ENCODE measurements at places on chromosomes 11 and 22.

DNA sequence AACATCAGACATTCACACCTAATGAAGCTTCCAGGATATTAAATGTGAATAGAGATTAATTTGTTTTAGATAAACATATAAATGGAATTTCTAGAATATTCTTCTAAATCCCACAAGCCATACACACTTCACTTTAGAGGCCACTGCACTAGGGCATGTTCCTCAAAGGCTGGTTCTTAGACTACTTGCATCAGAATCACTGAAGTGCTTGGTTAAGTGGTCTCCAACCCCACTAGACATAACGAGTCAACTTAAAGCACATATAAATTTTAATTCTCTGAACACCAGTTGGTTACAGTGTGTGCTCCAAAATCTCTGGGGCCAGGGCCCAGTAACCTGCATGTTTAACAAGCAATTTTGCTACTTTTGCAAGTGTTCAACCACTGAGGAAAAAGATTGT, 7.9 kb upstream of the ALKBH8 start:
- DNase-seq = no peak

DNA sequence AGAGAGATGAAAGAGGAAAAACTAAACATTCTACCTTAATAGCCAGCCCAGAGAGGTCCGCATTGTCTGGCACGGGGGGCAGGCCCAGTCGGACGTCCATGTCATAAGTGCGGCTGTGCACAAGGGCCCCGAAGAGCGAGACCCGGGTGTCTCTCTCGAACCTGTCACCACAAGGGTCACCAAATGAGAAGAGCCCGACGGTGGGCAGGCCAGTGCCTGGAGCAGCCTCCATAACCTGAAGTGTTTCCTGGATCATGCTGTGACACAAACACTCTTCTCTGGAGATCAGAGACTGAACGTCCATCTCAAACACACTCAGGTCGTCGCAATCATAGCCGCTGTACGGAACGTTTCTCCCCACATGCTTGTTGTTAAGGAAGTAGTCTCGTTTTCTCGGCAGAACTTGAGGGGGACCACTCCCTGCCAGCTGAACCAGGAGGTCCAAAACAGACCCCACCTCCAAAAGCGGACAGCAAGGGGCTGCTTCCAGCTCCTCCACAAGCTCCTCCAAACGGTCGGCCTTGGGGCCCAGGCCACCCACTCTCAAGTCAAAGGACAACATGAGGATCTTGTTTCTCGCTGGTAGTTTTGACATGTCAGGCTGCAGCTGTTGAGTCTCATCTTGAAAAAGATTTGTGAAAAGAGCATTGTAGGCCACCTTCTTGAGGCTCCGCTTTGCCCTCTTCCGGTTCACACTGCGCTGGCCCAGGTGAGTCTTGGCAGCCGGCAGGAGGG, 971 bp downstream of the TUBGCP6 start:
- no peak for DNase-seq

DNA sequence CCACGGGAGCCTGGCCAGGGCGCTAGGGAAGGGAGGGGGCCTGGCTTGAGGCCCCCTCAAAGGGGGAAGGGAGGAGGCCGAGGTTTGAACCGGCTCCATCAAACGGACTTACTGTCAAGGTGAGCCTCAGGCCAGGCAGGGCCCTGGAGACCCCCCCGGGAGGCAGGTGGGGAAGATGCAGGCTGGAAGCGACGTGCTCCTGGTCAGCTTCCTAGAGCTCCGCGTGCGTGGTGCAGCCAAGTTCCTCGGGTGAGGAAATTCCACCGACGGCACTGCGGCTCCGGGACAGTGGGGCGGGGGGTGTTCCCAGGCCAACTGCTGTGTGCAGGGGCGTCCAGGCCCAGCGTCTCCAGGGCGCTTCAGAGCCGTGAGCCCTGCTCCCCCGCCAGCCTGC, 7.2 kb upstream of the TRABD start:
- no peak for DNase-seq

- DNase-seq = no peak
These were observed 113.9 kb downstream of the CCDC81 start for GRCh38 chr11:86488553-86488952.

DNA sequence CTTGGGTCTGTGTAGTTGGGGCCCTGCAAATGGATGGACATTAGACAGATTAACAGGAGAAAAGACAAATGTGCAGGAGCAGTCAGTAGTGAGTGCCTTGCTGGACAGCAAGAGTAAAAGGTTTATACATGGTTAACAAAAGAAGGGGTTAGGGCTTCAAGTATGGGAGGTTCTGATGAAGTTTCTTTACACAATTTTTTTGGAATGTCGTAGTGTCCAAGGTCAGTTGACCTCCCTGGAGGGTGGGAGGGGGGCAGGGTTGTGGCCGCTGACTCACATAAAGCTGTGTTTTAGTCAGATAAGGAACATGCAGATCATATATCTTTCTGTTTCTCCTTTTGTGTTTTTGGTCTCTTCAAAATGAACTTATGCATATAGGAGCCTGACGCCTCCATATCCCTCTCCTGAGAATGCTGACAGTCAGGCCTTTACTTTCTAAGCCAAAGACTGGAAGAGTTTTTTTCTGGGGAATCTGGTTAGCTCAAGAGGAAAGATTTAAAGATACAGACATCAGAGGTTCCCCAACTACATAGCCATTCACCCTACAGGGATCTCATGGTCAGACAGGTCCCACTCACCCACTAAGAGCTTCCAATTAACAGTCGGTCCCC, 134.3 kb downstream of the NECTIN1 start:
- DNase-seq = no peak

DNA sequence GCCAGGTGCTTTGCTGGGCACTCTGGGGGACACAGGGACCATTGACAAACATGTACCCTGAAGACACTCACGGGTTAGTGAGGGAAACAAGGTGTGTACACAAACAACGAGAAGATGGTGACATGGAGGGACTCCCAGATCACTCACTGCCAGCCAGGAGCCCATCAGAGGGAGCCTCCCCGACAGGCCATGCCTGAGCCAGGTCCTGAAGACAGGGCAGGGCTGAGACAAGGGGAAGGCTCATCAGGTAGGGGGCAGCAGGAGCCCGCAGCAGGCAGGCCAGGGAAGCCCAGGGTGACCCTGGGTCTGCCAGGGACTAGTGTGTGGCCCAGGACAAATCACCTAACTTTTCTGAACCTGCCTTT, 127.9 kb downstream of the BUD13 start:
- no peak for DNase-seq

GRCh38 chr22:20167643-20168322, 16.9 kb upstream of the CCDC188 start:
- no peak for DNase-seq

DNA sequence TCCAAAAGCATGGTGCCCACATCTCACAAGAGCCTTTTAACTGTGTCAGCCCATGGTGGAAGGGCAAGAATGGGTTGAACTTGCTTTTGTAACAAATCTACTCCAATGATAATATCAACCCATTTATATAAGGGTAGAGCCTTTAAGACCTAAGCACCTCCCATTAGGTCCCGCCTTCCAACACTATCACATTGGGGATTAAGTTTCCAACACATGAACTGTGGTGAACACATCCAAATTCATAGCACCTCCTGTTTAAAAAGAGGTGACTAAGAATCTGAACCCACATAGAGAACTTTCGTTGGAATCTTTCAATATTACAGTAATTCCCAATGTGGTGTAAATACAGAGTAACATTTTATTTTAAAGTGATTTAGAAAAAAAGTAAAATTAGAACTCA, 9.2 kb upstream of the CNTF start:
- DNase-seq = no peak

- DNase-seq = no peak
These were observed 61.7 kb downstream of the DGCR2 start for GRCh38 chr22:19060356-19061009.

- DNase-seq = no peak
These were observed 5.8 kb upstream of the PPIL2 start for GRCh38 chr22:21659864-21660525.

- no peak for DNase-seq
These were observed 26.4 kb upstream of the FAT3 start for GRCh38 chr11:92198268-92198667.

DNA sequence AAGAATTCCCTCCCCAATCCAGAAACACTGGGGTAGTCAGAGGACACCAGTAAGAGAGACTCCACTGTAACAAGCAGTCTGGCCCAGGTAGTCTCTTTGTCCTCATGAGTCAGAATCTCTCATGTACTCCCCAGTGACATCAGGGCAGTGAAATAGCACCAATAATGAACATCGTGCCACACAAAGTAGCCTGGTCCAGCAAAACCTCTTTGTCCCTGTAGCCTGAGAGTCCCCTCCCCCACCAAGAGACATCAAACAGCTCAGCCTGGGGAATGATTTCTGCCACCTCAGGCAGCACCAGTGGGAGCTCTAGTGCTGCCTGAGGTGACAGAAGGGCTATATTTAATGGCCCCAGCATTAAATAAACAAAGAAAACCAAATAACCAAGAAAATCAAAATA, 88.1 kb downstream of the SBF2 start:
- no peak for DNase-seq

DNA sequence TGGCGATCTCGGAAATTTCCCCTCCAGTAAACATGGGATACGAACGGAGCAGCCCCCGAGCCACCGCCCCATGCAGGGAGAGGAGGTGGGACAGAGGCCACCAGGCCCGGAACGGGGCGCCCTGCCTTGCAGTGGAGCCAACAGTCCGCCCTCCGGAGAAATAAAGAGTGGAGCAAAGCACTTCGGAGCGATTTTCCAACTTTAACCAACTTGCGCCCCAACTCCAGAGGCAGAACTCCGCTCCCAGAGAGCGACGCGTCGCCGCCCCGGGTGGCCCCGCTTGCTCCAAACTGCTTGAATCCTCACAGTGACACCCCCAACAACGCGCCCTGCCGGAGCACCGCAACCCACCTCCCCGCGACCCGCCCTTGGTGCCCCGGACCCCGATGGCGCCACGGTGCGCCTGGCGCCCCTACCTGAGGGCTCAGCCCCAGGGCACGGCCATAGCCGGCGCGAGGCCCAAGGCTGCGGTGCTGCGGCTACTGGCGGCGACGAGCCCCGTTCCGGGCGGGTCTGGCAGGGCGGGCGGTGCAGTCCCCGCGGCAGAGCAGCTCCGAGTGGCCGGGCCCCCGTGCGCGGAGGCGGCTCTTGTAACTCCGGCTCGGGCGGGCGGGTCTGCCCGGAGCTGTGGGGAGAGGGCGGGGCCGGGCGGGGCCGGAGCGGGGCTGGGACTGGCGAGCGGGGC, at the start of gene AHNAK:
Gene AHNAK (minus strand): TSS at position 563 of the 685 bp plus-strand sequence. CDS start 10,708 bp downstream, outside the sequence.
- no peak for DNase-seq

- no peak for DNase-seq
These were observed 93.2 kb downstream of the LDLRAD3 start for GRCh38 chr11:36037031-36037430.

- no peak for DNase-seq
These were observed 100.5 kb downstream of the WT1 start for GRCh38 chr11:32334822-32335221.

DNA sequence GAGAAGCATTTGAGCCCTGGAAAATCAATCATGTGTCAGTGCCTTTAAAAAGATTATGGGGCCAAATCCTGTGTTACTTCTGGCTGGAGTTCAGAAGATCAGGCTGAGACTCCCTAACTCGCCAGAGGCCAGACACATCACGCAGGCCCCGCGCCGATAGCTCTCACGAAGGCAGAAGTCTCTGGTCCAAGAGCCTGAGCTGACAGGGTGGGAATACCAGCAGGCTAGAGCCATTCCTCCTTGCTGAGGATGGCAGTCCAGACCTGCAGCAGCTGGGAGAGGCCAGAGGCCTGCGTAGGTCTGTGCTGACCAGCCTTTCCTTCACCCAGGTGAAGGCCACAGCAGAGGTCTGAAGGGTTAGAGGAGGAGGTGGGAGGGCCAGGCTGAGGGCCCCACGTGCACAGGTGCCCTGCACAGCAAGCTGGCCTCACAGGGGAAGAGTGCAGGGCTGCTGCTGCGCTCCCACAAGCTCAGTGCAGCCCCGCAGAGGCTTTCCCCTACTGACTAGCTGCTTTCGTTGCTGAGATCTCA, 52.9 kb downstream of the ST14 start:
- DNase-seq = no peak

DNA sequence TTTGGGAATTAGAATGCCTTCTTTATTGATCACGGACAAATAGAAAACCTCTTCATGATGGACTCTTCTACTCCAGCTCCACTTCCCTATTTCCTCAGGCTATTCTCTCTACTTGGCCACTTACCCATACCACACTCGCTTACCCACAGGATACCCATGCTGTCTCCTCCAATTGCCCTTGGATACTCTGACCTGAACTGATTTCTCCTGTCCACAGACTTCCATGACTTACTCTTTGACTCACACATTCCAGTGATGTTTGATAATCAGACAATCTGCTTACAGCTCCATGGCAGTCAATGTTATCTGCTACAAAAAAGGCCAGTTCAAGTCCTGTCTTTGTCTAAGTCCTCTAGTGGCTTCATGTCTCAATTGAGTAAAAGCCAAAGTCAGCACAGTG, 292.0 kb upstream of the CTSC start:
- no peak for DNase-seq

DNA sequence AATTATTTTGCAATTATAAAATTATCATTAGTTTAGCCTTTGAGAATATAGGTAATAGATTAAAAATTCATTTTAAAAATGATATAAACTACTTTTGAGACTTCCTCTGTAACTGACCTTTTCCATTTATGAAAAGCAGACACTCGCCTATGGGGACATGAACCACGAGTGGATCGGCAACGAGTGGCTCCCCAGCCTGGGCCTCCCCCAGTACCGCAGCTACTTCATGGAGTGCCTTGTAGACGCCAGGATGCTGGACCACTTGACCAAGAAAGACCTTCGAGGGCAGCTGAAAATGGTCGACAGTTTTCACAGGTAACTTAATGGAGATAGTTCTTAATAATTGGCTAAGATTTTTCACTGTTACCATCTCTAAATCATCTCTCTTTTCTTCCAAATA, 26.3 kb upstream of the CTTN start:
- no peak for DNase-seq

- no peak for DNase-seq
These were observed 16.9 kb upstream of the TMPRSS6 start for GRCh38 chr22:37126383-37126782.

DNA sequence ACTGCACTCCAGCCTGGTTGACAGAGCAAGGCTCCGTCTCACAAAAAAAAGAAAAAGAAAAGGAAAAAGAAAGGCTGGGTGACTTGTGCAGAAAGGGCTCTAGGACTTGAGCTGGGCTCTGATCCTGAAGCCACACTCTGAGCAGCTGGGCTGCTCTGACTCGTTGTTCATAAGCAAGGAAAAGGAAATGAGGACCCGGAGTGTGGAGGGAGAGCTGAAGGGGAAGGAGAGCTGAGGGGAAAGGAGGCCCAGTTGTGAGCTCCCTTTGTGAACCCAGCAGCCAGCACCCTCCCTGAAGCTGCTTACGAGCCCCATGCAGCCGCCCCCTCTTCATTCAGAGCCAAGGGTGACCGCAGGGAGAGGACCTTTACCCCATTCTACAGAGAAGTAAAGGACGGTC, 12.3 kb upstream of the SH3BP1 start:
- DNase-seq = no peak

DNA sequence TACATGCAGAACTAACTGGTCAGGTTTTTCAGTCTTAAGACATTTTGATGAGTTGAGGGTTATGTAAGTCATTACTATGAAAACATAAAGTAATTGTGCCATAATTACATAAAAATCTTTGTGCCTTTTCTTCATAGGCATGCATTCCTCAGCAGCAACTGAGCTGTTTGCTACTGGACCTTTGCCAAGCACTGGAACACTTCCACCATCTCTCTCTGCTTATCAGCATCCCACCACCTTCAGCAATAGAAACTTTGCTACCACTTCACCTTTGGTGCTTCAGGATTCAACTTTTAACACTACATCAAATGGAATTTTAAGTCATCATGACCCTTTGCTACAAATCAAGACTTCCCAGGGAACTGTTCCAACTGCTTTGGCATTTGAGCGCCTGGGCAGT, 39.0 kb downstream of the QSER1 start:
- DNase-seq = no peak

All from glomerular endothelial cell (primary cell).